ENCODE measurements at places on chromosomes 1 and 21. TPM values are rescaled to one million over a fixed set of nuclear protein-coding genes. Genes with fewer than 3 reads are reported as not detected.

The OR2L5 gene
- total RNA-seq, result not detected

The OR14A2 gene
- not detected for total RNA-seq

The SLC30A1 gene
- total RNA-seq, result 17.0 TPM

The MNDA gene
- 20.3 TPM for total RNA-seq

The TIMM17A gene
- total RNA-seq, result 48.8 TPM

The LRRC39 gene
- total RNA-seq, result 1.0 TPM

The SLC22A15 gene
- 6.6 TPM for total RNA-seq

The CATSPERE gene
- 2.0 TPM for total RNA-seq

The SLC2A5 gene
- 17.5 TPM for total RNA-seq

The OLIG1 gene
- not detected for total RNA-seq

The AMY1B gene
- total RNA-seq, result not detected

The VWA1 gene
- total RNA-seq, result 86.5 TPM

The KLHDC9 gene
- total RNA-seq, result 2.5 TPM

The TAS1R1 gene
- total RNA-seq, result not detected

The ACOT7 gene
- total RNA-seq, result 12.5 TPM

DNA sequence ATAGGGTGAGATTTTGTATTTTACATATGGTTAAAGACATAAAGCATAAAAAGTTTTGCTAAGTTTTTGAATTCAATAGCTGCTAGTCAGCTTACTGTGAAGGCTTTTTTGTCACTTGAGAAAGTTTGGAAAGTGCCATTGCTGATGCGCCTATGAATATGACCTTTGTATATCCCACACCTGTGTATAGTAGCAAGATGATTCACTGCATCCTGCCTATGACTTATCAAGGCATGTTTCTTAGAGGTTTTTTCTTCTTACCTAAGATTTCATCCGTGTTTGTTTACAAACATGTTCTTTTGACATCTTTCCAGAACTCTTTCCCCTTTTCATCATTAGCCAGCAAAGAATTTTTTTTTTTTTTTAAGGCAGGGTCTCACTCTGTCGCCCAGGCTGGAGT lies 51.5 kb downstream of the PRKAA2 start:
- no peak for DNase-seq

- DNase-seq, result no peak
Measured at GRCh38 chr1:208919371-208919770, 664.1 kb upstream of the CAMK1G start.

GRCh38 chr1:18121072-18121820 lies 13.6 kb downstream of the IGSF21 start:
- no peak for DNase-seq

DNA sequence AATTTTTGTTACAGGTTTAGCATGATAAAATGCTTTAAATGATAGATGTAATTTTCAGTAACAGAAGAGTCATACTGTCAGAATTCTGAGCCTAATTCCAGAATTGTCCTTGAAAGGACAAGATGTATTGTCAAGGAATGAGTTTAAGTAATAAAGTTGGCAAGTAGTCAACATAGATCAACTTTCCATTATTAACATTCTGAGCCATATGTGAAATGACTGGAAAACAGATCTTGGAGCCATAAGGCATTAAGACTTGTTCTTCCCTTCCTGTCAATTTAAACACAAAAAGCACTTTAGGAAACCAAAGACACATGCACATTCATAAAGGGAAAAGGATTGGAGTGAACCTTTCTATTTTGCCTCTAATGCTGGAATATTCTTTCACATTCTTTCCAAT lies 107.0 kb downstream of the ODF2L start:
- no peak for DNase-seq

DNA sequence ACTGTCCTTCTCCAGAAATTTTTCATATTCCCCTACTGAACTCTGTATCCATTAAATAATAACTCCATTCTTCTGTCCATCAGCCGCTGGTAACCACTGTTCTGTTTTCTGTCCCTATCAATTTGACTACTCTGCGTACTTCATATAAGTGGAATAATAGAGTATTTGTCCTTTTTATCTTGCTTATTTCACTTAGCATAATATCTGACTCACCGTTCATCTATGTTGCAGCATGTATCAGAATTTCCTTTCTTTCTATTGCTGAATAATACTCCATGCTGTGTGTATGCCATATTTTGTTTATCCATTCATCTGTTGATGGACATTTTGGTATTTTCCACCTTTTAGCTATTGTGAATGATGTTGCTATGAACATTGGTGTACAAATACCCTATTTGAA lies 71.9 kb downstream of the CEP350 start:
- no peak for DNase-seq

GRCh38 chr1:99751877-99752504 lies 14.4 kb downstream of the FRRS1 start:
- DNase-seq, result no peak

- DNase-seq, result no peak
Measured at GRCh38 chr1:176222196-176222595, 15.1 kb upstream of the COP1 start.

- DNase-seq, result no peak
Measured at GRCh38 chr1:213163278-213163711, 112.3 kb downstream of the RPS6KC1 start.

DNA sequence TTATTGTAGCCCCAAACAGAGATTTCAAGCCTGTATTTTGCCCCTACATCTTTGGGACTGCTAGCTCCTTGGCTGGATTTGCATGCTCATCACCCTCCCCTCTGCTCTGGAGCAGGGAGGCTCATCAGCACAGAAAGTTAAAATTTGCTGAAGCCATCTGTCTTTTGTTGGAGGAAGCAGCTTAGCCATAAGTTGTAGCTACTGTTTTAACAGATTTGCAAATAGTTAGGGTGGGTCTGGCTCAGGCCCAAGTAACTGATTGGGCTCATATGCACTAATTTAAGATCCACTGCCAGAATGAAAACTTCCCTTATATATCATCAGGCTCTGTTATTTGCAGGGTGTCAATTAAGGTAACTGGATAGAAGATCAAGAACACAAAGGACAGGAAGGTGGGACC lies 307.0 kb downstream of the ZP4 start:
- DNase-seq, result no peak

DNA sequence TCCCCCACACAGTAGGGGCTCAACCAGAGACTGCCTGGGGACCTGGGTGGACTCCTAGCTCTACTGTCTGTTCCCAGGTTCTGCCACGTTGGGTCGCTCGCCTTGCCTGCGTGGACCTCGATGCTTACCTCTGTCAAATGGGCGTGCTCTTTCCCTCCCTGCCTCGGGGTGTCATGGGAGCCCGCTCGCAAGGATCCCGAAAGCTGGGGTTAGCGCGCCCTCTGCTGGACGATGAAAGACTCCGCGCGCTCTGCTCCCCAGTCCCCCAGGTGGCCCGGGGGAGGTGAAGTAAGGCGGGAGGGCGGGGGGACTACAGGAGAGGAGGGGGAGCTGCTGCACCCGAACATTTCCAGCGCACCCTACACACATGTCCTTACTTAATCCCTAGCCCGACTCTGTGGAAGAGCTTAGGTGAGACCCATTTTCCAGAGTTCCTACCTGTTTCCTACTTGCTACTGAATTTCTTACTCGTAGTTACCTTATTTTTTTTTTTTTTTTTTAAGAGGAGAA lies 2.3 kb upstream of the BSND start:
- peak; percentile 83 for DNase-seq

- no peak for DNase-seq
Measured at GRCh38 chr1:246214708-246215509, 292.2 kb downstream of the SMYD3 start.

- DNase-seq, result peak; percentile 36
Measured at GRCh38 chr1:53330819-53331218, 2.9 kb upstream of the LRP8 start.

DNA sequence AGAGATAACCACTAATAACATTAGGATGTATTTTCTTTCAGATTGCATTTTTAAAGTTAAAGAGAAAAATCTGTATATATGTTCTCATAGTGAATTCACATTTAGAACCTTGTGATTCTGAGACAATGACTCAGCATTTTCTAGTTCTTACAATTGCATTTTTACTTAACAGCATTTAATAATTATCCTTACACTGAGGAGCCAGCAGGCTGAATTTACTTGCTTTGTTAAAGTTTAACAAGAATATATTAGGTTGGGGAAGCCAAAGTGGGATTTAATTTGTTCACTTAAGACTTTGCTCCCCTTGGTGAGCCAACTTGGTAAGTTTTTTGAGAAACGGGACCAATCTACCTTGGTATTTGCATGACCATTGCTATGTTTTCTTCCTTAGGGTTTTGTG lies 4.5 kb downstream of the PATJ start:
- DNase-seq, result no peak

- DNase-seq, result no peak
Measured at GRCh38 chr1:177142010-177142409, 22.5 kb downstream of the ASTN1 start.
